Lung (tissue), 17 donors: ENCODE measurements at places on chromosomes 13 and 19.

DNA sequence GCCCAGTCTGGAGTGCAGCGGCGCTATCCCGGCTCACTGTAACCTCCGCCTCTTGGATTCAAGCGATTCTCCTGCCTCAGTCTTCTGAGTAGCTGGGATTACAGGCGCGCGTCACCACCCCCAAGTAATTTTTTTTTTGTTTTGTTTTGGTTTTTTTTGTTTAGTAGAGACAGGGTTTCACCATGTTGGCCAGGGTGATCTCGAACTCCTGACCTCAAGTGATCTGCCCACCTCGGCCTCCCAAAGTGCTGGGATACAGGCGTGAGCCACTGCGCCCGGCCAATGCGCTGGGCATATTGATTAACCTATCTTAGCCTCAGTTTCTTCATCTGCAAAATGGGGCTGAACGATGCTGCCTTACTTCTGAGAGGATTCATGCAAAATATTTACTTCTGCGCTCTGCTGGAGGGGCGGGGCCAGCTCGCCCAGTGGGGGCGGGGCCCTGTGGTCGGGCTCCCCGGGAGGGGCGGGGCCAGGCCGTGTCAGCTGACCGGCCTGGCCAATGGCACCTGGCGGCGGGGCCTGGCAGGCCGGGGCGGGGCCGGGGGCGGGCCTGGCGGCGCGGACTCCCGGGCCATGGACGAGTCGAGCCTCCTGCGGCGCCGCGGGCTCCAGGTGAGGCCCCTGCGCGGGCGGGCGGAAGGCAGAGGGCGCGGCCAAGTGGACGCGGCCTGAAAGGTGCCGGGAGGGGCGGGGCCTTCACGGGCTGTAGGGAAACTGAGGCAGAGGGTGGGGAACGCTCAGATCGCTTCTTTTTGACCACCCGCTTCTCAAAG lies at the start of gene MAST3:
Gene MAST3, plus strand, starts transcription at position 562 of the 776 bp plus-strand sequence. Its CDS starts 15 bp downstream, at position 577.
- peak; percentile 80 for DNase-seq
- peaks cover 3% of the 10 kb centered on the region for H3K4me1 ChIP-seq
- H3K27ac ChIP-seq: no peak within 1 kb of the TSS
- H3K4me3 ChIP-seq: peak within 1 kb of the TSS; percentile 28
- no peaks in the 10 kb centered on the region for H3K36me3 ChIP-seq

- H3K4me1 ChIP-seq: no peaks in the 10 kb centered on the region
- no peaks in the 10 kb centered on the region for H3K36me3 ChIP-seq
- no peak for DNase-seq
- H3K27ac ChIP-seq: no peak overlapping the region
These were observed 433.0 kb downstream of the TSHZ3 start for GRCh38 chr19:30916238-30916637.

- H3K36me3 ChIP-seq: no peaks in the 10 kb centered on the region
- H3K27ac ChIP-seq: no peak overlapping the region
- H3K4me1 ChIP-seq: peaks cover 22% of the 10 kb centered on the region
- H3K4me3 ChIP-seq: no peak overlapping the region
These were observed 122.3 kb upstream of the RNF113B start for GRCh38 chr13:98299235-98299965.

GRCh38 chr13:42925626-42926025 lies 66.4 kb downstream of the EPSTI1 start:
- peaks cover 6% of the 10 kb centered on the region for H3K36me3 ChIP-seq
- no peak overlapping the region for H3K27ac ChIP-seq
- DNase-seq: no peak
- peaks cover 2% of the 10 kb centered on the region for H3K4me1 ChIP-seq

GRCh38 chr13:90776051-90776748 lies 571.3 kb upstream of the MIR17HG start:
- no peak for DNase-seq
- no peaks in the 10 kb centered on the region for H3K36me3 ChIP-seq
- H3K27me3 ChIP-seq: no peaks in the 10 kb centered on the region
- no peak overlapping the region for H3K27ac ChIP-seq

DNA sequence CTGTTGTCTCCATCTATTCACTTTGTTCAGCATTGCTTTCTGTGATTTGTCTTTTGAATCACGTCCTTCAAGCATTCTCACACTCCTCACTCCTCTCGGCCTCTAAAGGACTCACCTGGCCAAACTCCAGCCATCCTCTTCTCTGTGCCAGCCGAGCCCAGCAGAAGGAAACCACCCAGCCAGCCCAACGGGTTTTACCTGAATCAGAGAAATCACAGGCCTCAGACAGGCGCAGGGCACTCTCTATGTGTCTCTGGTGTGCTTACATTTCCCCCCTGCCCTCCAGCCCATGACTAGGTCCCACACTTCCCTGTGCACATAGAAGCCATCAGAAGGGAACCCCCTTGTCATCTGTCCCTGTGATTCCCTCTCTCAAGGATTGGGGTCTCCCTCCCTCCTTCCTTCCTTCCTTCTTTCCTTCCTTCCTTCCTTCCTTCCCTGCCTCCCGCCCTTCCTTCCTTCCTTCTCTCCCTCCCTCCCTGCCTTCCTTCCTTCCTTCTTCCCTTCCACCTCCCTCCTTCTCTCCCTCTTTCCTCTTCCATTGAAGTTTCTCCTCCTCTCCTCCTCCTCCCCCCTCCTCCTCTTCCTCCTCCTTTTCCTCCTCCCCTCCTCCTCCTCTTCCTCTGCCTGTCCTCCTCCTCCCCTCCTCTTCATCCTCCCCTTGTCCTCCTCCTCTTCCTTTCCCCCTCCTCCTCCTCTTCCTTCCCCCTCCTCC lies 8.8 kb upstream of the ZNF541 start:
- no peak overlapping the region for H3K27ac ChIP-seq
- H3K27me3 ChIP-seq: no peaks in the 10 kb centered on the region
- H3K4me3 ChIP-seq: no peak overlapping the region
- H3K36me3 ChIP-seq: no peaks in the 10 kb centered on the region
- peak; percentile 83 for DNase-seq
- no peaks in the 10 kb centered on the region for H3K4me1 ChIP-seq
